Fibroblast of skin of abdomen (primary cell): ENCODE measurements at places on chromosomes 3 and 15.

DNA sequence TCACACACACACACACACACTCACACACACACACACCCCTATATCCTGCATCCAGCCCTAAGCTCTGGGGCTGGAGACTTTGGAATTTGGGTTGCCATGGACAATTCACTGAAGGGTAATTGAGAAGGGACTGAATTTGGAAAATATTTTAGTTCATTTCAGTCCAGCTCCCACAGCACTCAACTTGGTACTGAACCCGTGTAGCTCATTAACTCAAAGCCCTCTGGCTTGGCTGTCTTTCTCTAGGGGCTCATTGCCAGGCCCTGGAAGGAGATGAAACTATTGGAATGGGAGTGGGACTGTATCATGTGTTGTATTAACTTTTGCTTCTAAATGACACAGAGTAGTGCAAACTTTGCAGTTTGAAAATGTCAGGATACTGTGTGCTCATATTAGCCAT lies 157.3 kb downstream of the EPHB1 start:
- DNase-seq: no peak

GRCh38 chr3:16534640-16535262 lies 21.3 kb upstream of the RFTN1 start:
- no peak for DNase-seq

- peak; percentile 80 for DNase-seq
Observed at GRCh38 chr15:61034678-61035291, 194.3 kb downstream of the RORA start.

DNA sequence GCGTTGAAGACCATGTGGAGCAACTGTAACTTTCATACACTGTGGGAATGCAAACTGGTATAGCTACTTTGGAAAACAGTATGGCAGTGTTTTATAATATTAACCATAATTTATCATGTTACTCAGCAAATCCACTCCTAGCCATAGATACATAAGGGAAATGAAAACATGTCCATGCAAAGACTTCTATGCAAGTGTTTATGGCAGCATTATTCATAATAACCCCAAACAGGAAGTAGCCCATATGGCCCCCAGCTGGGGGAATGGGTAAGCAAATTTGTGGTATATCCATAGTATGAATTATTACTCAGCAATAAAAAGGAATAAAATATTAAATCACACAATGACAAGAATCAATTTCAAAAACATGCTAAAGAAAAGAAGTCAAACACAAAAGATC lies 23.0 kb upstream of the GATA2 start:
- no peak for DNase-seq

- no peak for DNase-seq
Observed at GRCh38 chr3:11349446-11349845, 77.2 kb downstream of the ATG7 start.

DNA sequence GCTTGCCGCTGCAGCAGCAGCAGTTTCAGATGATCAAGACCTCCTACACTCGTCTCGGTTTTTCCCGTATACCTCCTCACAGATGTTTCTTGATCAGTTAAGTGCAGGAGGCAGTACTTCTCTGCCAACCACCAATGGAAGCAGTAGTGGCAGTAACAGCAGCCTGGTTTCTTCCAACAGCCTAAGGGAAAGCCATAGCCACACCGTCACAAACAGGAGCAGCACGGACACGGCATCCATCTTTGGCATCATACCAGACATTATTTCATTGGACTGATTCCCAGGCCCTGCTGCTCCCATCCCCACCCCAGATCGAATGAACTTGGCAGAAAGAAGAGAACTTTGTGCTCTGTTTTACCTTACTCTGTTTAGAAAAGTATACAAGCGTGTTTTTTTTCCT lies 17.6 kb downstream of the CALML4 start:
- DNase-seq: peak; percentile 78

GRCh38 chr3:164186095-164186494 lies 892.2 kb downstream of the SI start:
- no peak for DNase-seq

GRCh38 chr15:78976691-78977090 lies 31.8 kb upstream of the CTSH start:
- DNase-seq: no peak
